ENCODE measurements at places on chromosomes 6 and 20.

DNA sequence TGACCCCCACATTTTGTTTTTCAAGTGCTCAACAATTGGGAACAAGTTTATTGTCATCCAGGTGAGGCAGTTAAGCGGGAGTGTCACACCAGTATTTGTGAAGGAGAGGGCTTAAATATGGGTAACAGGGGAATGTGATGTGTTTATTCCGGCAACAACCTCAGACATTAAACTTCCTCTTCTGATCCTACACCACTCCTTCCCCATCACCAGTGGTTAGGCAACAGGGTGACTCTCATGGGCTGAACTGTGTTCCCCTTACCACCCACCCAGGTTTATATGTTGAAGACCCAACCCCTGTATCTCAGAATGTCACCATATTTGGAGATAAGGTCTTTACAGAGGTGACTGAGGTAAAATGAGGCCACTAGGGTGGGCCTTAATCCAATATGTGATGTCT lies 52.1 kb upstream of the RNF182 start:
- DNase-seq: no peak

GRCh38 chr20:19907326-19908056 lies 109.7 kb upstream of the NAA20 start:
- no peak for DNase-seq

DNA sequence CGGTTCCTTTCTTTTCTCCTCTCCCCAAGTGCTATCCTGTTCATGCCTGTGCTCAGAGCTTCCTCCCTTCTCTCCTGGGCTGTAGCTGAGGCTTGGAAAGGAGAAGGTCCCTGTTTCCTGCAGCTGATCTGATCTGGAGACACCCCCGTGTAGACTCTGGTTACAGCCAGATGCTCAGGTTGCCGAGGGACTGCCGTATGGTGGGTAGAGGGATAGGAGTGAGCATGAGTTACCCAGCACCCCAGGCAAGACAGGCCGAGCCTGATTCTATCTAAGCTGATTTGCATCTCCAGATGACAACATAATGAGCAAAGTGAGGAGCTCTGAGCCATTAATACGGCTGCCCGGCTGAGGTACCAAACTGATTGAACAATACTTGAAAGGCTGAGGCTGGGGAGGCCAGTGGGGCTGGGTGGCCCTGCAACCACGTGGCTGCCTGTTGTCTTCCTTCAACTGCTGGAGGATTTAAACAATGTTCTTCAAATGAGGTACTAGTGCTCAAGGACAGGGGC lies 91.8 kb downstream of the ASXL1 start:
- no peak for DNase-seq

DNA sequence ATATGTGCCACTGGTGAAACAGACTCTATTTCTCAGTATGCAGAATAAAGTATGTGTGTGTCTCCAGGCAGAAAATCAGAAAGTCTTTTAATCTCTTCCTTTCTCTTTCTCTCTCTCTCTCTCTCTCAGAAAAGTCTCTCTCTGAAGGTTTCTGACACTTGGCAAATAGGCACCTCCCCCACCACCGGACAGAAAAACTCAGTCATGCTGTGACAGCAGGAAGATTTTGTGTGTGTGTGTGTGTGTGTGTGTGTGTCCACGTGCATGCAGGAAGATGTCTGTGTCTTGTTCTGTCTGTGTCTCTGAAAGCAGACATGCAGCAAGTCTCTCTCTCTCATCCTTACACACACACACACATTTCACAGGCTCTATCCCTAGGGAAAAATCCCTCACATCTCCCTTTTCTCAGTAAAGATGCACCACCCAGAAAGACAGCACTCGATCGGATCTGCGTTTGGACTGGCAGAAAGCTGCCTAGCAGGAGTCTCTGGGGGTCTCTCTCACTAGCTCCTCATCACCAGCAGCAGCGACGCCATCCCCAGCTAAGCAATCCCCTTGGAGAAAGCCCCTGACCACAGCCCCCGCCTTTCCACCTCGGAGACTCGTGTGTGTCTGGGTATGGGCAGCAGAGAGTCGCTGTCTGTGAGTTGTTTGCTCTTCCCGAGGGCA lies 98.3 kb downstream of the EDN3 start:
- no peak for DNase-seq

DNA sequence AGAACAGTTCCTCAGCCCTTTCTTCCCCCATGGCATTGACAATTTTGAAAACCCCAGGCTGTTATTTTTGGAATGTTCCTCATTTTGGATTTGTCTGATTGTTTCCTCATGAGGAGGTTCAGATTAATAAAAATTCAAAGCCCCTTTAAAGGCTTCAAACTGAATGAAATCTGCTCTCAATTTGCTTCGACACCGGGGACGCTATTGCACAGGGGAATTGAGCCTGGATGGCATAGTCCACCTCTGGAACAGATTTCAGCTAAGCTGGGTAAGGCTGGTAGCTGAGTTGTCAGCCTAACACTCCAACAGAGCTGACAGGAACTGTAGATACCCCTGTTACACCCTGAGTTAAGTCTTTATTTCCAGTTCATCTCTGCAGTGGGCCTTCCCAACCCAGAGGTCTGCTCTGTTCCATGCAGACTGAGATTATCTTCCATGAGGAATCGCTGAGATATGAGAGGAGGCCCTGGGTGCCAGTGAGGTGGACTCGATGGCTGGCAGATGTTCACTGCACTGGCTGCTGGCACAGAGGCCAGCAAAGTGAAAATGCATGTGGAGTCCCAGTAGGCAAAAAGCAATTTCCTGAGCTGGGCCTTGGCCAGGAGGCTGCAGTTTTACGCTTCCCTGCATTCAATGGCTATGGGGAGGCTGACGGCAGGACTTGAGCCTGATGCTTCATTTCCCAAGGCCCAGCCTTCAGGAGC lies 73.3 kb upstream of the PAX1 start:
- no peak for DNase-seq

DNA sequence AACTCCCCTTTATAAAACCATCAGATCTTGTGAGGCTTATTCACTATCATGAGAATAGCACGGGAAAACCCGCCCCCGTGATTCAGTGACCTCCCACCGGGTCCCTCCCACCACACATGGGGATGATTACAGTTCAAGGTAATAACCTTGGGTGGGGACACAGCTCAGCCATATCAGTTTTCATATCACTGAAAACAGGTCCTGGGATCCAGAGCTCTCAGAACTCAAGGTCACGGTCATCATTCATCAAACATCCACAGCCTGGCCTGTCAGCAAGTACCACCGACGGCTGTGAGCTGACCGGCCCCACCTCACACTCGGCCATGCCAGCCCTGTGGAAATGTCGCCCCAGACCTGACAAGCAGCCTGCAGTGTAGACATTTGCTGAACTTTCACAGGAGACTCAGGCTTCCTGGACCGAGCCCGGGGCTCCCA lies 14.1 kb upstream of the FRMD1 start:
- DNase-seq: no peak

DNA sequence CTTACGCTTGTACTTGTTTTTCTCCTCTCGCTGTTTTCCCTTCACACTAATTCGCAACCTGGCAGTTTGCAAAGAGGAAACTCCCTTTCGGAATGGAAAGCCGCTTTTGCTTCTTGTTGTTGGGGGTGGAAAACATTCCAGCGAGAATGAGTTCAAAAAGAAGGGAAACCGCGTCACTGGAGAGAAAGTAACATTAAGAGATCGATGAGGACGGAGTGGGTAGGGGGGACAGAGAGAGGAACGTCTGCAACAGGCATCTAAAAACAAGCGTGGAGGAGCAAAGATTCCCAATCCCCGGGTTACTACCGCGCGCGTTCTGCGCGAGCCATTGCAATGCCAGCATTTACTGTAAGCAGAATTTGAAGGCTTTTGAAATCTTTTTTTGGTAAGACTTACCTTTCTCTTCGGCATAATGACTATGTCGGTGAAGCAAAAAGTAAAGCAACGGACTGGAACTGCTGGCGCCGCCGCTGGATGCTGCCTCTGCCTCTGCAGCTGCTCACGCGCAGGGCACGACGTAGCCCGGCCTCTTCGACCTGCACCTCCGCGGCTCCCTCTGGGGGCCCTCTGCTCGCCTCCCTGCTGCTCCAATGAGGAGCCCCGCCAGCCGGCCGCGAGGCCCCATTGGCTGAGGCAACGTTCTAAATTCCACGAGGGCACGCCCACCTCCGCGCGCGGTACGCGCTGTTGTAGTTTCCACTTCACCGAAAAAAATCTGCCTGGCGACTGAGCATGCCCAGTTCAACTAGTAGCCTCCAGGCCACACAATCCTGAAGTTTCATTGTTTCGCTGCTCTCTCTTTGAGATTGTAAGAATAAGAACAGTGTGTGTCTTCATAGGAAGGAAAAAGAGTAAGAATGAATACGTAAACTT lies at the start of gene HMGN3:
Gene HMGN3 (minus strand): TSS at position 533 of the 873 bp plus-strand sequence.
- peak; percentile 86 for DNase-seq

- peak; percentile 6 for DNase-seq
These were observed 172.2 kb downstream of the AIG1 start for GRCh38 chr6:143232849-143233248.

- no peak for DNase-seq
These were observed 61.8 kb downstream of the LMBRD1 start for GRCh38 chr6:69735027-69735426.

DNA sequence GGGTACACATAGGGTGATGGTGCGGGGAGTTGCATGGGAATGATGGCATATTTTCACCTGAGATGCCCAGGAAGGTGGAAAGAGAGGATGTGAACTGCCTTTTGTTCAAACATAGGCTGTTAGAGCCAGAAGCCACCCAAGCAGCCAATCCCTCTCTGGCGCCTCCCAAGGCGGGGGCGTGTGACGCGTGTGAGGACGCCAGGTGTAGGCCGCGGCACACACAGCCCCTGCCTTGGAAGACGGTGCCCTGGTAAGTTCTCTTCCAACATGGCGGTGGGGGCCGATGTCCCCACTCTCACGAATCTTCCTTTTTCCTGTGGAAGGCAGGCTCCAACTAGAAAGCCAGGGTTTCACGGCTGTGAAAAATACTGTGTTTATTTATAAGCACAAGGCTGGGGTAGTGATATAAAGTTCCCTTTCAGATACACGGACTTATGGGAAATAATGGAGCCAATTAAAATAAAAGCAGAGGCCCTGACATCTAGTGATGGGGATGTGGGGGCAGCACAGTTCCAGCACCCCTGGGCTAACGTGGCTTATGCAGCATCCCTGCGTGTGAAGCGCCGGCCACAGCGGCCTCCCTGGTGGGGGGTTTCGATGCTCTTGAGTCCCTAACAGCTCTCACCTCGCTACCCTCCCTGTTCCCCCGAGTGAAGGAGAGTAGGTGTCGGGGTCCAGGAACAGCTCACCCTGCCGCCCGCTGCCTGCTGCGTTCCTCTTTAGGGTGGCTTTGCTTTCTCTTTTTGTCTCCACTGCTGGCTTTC lies 28.3 kb downstream of the CDH4 start:
- DNase-seq: no peak

DNA sequence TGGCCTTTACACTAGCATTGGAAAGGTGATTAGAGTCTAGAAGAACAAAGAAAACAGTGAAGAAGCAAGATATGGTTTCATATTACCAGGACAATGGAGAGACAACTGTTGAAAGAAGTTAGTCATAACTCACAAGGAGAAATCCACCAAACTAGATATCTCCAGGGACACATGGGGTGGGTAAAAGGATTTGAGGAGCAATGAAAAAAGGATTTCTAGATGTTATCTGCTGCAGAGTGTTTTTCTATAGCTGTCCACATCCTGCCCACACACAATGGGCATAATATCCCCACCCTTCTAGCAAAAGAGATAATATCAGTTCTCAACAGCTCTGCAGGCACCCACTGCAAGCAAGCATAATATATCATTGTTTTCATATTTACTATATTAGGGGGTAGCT lies 303.1 kb downstream of the HAO1 start:
- no peak for DNase-seq

- no peak for DNase-seq
These were observed 43.6 kb upstream of the SLC32A1 start for GRCh38 chr20:38680500-38681306.

DNA sequence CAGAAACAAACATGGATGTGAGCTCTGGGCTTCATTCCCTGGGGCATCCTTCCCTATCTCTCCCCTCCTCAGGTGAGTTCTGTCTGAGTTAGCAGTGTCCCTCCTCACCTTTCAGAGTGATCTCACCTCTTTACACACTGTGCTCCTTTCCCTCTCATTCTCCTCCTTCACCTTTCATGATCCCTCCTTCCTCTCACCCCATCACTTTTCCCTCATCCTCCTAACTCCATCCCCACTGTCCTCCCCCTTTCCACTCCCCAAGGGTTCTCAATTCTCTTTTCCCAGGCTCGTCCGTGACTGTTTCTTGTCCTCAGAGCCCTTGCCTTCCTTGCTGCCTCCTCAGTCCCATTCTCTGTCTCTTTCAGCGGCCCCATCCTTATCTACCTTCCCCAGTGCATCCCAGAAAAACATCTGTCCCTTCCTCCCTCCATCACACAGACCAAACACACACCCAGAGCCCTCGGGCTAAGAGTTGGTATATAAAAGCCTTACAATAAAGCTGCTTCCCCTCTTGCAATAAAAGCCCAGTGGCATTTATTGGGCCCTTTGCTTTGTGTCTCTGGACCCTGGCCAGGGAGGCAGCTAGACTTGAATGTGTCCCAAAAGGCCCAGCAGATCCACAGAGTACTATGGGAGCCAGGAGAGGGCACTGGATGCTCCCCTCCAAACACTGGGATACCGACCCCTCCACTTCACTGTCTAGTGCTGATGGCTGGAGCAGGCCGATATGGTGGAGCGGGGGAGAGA lies 1.9 kb downstream of the RNF39 start:
- no peak for DNase-seq

DNA sequence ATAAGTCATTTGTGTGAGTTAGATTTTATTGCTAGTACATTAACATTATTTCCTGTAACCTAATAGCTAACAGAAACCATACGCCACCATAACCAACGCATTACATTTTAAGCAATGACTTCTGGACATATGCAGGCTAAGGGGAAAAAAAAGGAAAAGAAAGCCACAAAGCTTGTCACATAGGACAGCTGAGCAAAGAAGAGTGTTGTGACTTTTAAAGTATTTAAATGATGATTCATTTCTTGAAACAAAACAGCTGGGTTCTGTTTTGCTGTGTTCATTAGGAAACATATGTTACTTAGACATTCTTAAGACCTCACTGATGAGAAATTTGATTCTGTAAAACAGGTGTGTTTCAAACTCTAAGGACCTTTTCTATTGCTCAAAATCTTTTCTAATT lies 171.4 kb downstream of the COL9A1 start:
- no peak for DNase-seq

DNA sequence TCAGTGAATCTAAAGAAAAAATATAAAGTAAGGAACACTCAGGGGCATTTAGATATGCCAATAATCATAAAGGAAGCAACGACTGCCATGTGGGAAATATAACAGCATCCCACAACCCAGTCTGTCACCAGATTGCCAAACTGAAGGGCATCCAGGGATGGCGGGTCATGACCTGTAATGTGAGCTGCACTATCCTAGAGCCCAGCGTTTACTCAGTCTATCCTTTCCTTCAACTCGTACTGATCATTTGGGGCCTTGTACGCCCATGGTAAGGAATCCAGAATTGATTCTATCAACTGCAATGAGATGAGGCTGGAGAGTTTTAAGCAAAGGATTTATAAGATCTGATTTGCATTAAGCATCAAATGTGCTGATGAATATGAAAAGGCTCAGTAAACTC lies 5.3 kb downstream of the TRPC4AP start:
- no peak for DNase-seq

DNA sequence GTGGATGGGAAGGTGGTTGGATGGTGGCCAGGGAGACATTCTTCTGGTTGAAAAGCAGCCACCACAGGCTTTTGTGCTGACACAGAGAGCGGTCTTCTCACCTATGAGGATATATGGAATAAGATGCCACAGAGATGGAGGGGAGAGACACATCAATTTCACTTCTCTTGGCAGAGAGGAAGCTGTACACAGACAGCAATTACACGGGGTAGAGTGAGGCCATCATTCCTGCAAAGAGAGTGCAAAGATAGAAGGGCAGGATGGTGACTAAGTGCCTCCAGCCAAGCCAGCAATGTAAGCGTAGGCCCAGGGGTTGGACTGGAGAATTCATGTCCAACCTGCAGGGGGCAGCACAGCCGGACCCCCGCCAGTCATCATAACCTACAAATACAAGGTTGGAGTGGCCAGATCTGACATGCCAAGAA lies 56.4 kb downstream of the NRN1 start:
- DNase-seq: peak; percentile 15

All from activated T-cell treated with anti-CD3 and anti-CD28 coated beads for 48 hours (primary cell).